ENCODE measurements at places on chromosomes 5 and 9.

DNA sequence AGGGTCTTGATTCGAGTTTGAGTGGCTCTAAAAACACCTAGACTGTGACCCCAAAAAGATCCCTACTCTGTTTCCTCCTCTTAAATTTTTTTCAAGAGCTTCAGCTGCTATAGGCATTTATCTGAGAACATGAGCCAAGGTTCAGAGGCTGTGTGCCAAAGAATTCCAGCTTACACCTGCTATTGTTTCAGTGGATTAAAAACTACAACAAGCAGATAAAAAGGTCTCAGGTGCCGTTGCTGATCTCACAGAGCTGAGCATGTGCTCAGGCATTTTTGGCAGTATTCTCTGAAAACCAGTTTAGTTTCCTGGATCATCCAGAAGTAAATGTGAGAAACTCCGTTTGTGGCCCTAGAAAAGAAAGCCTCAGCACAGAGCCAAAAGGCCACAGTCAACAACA, 349.2 kb downstream of the DEPDC1B start:
- DNase-seq: peak; percentile 71

DNA sequence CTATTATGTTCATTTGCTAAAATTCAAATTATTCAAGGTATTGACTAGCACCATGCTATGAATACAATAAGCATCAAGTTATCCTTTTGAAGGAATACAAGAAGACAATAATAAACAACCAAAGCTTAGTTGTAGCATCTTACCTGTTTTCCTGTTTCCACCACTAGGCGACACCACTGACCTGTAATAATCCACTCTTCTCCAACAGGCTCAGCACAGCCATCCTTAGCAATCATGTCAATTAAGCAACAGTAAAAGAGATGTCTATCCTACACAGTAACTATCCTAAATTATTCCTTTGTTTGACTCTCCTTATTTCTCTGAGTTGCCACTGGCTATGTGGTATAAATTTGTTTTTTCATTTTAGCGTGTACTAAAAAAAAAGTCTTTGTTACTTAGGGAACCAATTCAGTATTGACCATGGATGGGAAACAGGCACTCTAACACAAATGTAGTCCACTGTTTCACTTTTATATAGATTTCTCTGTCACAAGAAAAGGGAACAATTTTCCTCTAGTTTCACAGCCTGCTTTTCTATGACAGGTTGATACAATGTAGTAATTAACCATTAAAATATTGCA, 46.2 kb downstream of the PCA3 start:
- peak; percentile 10 for DNase-seq

GRCh38 chr9:133577737-133578112, 31.5 kb downstream of the FAM163B start:
- no peak for DNase-seq

DNA sequence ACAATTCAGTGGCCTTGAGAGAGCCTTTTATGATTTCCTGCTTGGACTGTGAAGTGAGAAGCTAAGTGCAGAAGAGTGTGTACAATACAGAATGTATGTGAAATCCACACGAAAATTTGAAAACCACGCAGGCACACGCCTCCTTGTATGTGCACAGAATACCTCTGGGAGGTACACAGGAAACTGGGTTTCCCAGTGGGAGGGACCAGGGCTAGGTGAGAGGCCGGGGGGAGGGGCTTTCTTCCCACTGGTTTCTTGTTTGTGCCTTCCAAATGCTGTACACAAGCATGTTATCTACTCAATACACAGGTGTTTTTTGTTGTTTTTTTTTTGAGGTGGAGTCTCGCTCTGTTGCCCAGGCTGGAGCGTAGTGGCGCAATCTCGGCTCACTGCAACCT, 16.1 kb downstream of the C9orf50 start:
- DNase-seq: no peak
